Foreskin keratinocyte (primary cell): ENCODE measurements at places on chromosomes 2 and 18.

- peak; percentile 26 for DNase-seq
Measured at GRCh38 chr18:61893971-61894750, 1.4 kb upstream of the RNF152 start.

DNA sequence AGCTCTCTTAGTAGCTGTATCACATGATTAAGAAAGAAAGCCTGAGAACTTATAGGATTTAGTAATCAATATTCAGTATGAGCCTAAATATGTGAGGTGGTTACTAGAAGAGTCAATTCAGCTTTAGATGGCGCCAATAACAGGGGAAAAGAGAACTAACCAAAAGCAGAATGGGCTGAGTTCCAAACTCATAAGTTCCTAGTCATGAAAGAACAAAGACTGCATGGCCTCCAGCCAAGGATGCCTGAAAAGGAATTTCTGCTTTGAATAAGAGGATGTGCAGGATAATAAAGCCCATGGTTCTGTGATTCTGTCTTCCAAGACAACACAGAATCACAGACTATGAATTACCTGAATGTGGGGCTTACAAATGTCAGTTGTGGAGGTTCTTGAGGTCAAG lies 196.5 kb downstream of the SATB2 start:
- DNase-seq: no peak

DNA sequence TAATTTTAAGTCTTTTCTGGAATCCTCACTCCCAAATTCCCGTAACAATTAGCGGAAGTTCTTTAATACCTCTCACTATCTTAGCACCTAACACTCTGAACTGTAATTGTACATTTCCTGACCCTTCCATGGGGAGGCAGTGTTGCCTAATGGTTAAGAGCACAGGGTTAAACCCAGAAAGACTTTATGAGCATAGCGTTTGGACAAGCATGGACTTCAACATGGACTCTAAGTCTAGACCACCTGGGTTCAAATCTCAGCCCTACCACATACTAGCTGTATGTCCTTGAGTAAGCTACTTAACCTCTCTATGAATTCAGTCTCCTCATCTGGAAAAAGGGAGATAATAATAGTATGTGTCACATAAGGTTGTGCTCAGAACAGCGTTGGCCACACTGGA lies 13.0 kb downstream of the ANTXR1 start:
- DNase-seq: peak; percentile 52

GRCh38 chr2:25831746-25832449 lies 46.4 kb downstream of the ASXL2 start:
- DNase-seq: no peak
